ENCODE measurements at places on chromosomes 16 and 17.

DNA sequence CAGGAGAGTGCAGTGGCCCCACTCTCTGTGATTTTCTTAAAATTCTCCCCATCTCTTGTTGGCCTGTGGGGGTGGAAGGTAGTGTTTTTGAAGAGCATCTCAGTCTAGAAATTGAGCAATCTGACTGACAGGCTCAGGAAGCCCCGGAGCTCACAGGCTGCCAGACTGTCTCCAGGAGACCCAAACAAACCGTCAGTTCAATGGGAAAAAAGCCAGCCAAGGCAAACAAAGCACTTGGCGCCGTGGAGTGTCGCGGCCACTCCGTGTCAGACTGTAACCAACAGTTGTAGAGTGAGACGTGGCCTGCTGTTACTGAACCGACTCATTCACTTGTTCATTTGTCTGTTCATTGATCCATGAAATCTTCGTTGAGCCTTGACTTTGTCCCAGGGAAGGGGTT is 33.7 kb downstream of the RGS9 start:
- DNase-seq: peak; percentile 80

DNA sequence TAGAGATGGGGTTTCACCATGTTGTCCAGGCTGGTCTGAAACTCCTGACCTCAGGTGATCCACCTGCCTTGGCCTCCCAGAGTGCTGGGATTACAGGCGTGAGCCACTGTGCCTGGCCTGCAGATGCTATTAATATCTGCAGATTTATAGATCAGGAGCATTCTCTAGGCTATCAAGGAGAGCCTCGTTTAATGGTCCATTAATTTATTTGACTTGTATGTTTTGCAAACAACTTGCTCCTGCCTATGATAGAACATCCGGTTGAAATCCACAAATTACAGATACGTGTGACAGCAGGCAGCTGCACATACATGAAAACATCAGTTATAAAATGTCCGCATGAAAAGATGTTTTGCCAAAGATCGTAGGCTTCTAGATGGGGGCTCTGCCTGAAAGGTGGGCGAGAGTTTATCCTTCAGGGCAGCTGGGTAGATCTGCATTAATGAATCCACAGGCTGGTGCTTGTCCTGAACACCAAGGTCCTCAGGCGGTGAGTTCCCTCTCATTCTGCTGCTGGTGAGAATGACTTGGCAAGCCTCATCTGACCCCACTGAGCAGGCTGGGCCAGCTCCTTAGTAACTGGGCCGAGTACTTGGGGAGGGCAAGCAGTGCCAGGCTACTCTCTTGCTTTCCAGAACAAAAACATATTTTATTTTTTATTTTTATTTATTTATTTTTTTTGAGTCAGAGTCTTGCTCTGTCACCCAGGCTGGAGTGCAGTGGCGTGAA is 37.1 kb upstream of the MGAT5B start:
- DNase-seq: no peak

- DNase-seq: no peak
These were observed 44.9 kb downstream of the TMEM235 start for GRCh38 chr17:78276098-78276887.

DNA sequence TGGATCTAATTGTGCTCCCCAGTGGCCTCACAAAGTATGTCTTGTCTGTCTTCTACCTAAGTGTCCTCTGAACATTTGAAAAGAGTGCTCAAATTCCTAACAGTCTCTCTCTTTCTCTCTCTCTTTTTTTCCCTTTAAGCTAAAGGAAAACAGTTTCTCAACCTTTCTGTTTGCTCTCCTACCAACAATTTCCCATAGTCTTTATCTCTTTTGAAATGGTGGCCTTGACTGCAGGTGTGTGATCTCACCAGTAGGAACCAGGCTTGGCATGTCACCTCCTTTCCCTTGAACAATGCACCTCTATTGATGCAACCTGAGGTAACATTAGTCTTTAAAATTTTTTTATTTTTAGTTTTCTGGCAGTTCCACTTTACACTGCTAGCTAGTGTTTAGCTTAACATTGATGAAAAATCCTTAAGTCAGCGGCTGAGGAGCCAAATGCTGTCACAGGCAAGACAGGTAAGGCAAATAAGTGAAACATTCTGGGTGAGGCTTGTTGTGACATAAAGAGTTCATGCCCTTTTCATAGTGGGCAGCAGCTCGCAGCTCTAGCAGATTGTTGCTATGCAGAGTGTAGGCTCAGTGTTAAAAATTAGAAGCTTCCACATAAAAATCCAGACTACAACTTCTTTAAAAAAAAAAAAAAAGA is 273.4 kb downstream of the HAPSTR1 start:
- DNase-seq: no peak

GRCh38 chr16:57653936-57654335 is 14.2 kb upstream of the ADGRG3 start:
- peak; percentile 26 for DNase-seq
